RCC 7860 (cell line): ENCODE measurements at places on chromosomes 1 and 21.

- DNase-seq, result no peak
Measured at GRCh38 chr1:229846351-229846750, 220.3 kb downstream of the URB2 start.

DNA sequence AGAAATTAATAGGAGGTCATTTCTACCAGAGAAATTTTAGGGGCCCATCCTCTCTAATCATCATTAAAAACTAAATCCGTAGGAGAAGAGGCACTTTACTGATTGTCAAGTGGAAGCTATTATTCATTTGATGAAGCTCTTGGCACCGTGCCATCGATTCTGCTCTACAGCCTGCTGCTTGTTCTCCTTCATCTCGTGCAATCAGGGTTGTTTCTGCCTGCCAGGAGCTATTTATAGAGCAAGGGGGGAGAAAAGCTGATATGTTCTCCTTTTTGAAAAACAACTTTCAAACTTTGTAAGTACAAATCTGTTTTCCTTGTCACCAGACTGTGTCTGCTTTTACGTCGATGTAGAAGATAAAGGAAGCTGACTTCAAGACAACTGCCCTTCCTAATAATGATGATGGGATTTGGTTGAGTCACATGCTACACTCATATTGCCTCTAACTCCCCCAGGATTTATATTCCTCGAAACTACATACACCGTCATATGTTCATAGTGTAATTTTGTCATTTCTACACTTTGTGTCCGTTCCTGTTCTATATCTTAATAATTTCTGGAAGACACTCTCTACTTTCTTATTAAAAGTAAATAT lies 169.6 kb upstream of the LHX8 start:
- DNase-seq, result no peak

GRCh38 chr1:224884361-224884801 lies 45.1 kb upstream of the DNAH14 start:
- DNase-seq, result no peak

DNA sequence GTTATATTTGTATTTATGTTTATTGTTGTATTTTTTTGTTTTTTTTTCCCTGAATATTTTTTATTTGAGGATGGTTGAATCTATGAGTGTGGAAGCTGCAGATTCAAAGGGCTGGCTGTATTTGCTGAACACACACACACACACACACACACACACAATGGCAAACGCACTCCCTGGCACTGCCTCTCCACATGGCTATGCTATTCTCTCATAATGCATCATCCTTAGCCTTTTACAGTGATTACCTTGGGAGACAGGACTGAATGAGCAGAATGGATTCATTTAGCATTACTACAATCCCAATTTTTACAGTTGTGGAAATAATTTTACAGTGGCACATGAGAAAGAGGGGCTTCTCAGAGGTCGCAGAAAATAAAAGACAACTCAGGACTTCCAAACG lies 390.1 kb downstream of the PCP4 start:
- DNase-seq, result no peak

DNA sequence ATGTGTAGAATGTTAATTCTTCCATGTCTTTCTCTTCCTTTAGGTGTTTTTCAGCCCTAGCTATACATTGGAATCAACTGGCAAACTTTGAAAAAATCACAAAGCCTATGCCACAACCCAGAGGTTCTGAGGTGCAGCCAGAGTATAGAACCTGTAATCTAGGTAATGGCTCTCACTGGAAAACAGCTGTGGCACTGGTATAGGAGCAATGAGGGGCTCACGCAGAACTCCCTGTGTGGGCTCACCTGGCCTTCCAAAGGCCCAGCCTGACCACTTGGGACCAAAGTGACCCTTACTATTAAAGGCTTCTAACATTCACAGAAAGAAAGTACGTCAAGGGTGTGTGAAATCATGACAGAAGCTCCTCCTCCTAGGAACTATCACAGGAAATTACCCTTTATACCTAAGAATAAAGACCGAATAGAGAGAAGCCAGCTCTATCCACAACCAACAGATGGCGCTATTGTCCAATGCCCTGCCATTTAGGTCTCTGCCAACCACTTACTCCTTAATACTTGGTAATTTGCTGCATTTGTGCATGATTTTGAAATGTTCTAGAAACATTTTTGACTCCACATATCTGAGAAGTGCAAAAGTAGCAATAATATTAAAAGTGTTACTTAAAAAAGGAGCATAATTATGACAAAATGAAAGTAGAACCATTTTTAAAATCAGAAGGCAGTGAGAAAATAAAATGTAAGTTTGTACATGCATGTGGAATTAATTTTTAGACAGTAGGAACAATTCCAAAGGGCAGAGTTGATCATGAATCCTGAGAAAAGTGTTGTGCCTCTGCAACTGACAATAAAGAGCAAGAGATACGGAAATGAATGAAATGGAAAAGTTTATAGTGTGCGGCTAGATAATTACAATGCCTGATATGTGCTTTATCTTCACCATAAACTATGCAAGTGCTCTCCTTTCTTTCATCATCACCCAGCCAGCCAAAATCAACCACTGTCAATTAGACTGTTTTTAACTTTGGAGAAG lies 93.1 kb upstream of the HAO2 start:
- peak; percentile 56 for DNase-seq

DNA sequence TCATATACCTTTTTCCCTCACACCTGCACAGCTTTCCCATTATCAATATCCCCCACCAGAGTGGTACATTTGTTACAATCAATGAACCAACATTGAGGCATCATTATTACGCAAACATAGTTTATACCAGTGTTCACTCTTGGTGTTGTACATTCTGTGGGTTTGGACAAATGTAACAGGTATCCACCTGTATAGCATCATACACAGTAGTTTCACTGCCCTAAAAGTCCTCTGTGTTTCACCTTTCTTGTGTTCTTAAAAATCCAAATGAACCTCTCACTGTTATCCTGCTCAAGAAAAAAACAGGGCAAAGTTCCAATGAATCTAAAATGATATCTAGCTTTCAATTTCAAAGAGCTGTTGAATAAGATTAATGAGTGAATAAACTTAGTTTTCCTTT lies 45.9 kb upstream of the NR5A2 start:
- no peak for DNase-seq

- no peak for DNase-seq
Measured at GRCh38 chr1:59137276-59137615, 159.6 kb upstream of the FGGY start.

DNA sequence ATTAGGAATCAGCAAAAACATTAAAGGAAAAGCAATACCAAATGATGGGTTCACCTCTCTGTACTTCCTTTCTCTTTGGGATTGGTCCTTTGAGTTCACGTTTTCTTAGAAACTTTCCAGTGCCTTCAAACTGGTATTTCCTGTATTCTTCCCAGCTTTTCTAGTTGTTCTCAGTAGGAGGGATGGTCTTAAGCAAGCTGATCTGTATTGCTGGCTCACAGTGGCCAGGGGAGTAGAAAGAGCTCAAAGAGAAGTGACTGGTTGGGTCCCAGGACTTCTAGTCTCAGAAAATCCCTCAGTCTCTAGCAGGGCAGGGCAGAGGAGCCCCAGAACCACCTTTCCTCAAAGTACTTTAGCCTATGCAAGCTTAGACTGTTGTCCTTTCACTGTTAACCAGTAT lies 10.1 kb upstream of the USP24 start:
- no peak for DNase-seq

DNA sequence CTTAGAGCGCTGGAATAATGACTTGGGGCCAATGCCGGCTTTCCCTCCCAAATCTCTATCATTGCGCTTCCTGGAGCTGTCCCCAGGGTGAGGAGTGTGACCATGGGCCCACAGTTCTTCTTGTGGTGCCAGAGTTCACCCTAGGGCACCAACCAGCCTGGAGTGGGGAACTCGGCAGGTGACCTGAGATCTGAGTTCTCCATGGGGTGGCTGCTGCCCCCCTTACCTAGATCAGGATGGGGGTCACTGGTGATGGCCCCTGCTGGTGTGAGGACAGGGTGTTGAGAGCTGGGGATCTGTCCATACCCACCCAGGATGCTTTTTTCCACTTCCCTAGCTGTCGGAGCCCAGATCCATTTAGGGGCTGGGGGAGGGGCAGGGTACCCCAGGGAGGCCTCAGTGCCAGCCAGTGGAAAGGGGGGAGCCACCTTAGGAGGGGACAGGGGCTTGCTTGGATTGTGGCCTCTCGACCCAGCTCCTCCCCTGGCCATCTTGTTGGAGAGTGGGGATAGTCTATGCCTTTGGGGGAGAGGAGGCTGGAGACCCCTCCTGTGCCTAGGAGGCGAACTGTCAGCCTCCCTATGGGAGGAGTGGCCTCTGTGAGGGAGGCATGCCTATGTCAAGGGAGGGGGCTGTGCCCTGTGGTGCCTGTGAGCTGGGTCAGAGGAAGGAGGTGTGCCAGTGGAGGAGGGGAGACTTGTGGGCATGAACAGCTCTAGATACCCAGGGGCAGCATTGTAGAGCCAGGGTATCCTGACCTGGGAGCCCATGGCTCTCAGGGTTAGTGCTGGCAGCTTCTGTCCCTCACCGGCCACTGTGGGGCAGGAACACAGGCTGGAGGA lies 1.7 kb downstream of the FOXO6 start:
- no peak for DNase-seq

DNA sequence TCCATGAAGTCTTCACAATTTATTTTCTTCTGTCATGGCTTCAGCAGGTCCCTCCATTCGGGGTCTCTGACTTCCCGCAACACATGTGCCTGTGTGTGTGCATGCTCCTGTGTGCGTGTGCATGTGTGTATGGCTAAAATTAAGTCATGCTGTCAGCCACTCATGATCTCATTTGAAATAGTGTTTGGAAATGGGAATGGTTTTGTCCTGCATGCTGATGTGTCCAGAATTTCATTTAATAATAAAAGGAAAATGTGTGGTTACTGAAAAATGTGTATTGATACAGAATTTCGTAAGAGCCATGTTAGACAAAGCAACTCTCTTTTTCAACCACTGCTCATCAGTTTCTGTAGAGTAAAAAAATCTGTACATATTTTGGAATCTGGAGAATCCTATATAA lies 123.8 kb upstream of the PRDX6 start:
- DNase-seq, result no peak

DNA sequence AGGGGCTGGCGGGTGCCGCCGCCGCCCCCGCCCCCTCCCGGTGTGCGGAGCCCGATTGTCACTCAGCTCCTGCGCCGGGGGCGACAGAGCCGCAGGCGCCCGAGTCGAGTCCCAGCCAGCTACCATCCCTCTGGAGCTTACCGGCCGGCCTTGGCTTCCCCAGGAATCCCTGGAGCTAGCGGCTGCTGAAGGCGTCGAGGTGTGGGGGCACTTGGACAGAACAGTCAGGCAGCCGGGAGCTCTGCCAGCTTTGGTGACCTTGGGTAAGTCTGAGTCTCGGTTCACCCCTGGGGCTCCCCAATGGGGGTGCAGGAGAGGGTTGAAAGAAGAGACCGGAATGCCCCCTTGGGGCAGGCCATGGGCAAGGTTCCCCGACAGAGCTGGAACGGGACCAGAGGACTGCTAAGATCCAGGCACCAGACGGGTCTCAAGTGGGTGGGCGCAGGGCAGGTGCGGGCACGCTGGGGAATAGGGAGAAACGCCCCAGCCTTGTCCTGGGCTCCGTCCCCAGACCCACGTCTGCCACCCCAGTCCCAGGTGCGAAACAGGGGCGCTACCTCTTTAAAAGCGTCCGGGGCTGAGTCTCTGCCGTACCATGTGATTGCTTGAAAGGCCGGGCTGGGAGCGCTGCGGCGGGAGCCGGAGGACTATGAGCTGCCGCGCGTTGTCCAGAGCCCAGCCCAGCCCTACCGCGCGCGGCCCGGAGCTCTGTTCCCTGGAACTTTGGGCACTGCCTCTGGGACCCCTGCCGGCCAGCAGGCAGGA lies at the start of gene ADORA1:
TSS of gene ADORA1 (plus strand) at position 61 of the 765 bp plus-strand sequence. CDS start 1,116 bp downstream, outside the sequence.
- peak; percentile 44 for DNase-seq

- no peak for DNase-seq
Measured at GRCh38 chr1:6222636-6223035, 13.1 kb downstream of the ICMT start.
